ENCODE measurements at places on chromosomes 3 and 15.

DNA sequence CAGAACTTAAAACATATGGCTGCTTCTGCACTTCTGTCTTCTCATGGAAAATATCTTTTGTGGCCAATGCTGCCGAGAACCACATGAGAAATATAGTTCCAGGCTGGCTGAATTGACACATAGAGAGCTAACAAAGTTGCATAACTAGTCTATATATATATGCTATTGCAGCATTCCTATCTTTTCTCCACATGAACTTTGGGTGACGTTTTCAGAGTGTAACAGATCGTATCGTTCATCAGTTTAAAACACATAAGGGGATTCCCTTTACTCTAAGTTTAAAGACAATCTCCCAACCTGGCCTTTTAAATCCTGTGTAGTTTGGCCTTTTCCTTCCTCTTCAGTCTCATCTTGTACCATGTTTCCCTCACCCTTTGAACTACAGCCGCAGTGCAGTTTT, 394.2 kb upstream of the CBLB start:
- DNase-seq: no peak

DNA sequence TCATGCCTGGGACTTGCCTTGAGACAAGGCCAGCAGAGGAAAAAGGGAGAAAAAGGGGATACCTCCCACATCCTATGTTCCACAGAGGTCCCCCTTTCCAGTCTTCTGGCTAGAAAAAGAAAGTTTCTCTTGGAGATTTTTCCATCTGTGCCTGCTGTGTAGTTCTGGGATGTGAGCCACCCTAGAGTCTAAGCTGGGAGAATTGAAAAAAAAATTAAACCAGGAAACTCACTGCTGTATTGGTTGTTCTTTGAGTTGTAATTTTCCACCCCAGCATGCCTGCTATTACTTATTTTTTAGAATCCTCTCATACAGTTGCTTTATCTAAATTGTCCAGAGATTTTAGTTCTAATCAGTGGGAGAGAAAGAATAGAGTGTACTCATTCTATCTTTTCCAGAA, 68.4 kb downstream of the SV2B start:
- DNase-seq: no peak

GRCh38 chr3:71492974-71493771, 90.4 kb downstream of the FOXP1 start:
- no peak for DNase-seq

GRCh38 chr3:65674226-65674625, 364.5 kb downstream of the MAGI1 start:
- DNase-seq: no peak

DNA sequence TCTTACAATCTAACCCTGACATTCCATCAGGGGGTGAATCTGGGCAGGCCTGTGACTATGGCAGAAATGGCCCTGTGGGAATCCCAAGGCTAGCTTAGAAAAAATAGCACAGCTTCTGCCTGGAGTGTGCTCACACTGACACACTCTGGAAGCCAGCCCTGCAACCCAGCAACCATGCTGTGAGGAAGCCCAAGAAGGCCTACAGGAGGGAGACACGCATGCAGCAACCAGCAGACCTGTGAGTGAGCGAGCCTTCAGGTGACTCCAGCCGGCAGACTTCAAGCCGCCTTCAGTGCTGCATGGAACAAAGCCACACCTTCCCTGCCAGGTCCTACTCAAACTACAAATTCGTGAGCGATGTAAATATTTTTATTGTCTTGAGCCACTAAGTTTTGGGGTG, 26.1 kb downstream of the RAB6B start:
- no peak for DNase-seq

DNA sequence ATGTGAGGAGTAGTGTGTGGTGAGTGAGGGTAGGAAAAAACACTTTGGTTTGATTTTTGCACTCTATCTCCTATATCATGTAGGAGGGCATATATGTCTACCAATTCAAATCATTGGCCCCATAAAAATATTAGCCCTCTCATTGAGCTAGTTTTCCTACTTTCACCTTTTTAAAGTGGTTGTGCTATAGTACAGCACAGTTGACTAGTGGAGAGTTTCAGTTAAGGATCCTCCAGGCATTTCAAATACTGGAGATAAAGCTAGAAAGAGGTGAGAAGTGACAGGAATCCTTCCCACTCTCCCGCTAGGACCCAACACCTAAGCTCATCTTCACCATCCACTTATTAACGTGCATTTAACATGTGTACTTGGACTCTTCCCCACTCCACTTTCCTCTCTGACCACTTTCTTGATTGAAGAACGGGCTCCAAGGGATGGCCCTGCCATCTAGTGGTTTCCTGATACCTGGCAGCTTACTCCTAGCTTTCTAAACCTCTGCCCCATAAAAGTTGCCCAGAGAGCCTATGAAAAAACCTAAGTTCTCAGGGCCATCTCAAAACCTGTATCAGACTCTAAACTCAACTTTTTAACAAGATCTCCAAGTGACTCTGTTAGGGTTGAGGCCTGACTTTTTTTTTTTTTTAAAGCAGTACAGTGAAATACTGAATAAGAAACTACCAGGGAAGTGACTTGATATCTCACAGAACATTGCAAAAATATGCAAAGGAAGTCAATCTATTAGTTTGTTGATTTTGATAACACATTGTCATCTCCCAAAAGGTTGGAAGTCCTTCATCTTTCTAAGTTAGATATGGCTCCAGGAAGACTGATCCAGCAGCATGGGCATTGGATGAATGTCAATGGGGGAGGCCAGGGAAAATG, 17.9 kb downstream of the IL12A start:
- DNase-seq: no peak

- no peak for DNase-seq
Measured at GRCh38 chr3:110790631-110791030, 281.0 kb upstream of the NECTIN3 start.

- DNase-seq: no peak
Measured at GRCh38 chr15:39510001-39510701, 70.7 kb upstream of the THBS1 start.

- no peak for DNase-seq
Measured at GRCh38 chr15:80070840-80071239, 11.4 kb downstream of the ZFAND6 start.

- DNase-seq: no peak
Measured at GRCh38 chr3:61358364-61358763, 107.1 kb upstream of the FHIT start.

- no peak for DNase-seq
Measured at GRCh38 chr3:121896823-121897222, 2.6 kb downstream of the SLC15A2 start.

- DNase-seq: no peak
Measured at GRCh38 chr3:111303760-111304159, 232.1 kb downstream of the NECTIN3 start.

DNA sequence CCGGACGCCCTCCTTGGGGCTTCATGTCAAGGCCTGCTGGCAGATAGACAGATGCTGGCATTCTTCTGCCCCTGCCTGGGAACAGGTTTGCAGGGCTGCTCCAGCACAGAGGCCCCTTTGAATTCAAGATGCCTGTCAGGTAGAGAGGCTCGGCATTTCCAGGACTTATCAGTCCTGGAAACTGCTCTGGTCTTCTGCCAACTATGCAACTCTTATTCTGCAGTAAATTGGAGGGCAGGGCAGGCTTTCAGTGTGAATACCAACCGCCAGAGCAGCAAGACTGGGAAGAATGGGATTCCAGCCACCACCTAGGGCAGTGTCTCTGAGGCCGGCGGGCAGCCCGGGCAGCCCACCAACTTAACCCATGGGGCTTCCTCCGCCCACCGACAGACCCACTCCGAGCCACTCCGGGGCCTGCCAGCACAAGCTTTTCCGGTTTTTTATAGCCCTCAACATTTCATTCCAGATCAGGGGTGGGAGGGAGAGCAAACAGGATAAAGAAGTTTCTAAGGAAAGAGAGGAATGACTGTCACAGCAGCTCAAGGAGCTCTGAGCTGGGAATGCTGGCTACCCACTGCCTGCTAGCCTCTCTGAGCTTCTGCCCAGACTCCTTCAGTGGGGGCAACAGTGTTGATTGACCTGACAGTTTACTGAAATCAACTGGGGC, 140.9 kb downstream of the NTRK3 start:
- DNase-seq: no peak

GRCh38 chr3:142053835-142054234, 95.5 kb downstream of the TFDP2 start:
- no peak for DNase-seq

DNA sequence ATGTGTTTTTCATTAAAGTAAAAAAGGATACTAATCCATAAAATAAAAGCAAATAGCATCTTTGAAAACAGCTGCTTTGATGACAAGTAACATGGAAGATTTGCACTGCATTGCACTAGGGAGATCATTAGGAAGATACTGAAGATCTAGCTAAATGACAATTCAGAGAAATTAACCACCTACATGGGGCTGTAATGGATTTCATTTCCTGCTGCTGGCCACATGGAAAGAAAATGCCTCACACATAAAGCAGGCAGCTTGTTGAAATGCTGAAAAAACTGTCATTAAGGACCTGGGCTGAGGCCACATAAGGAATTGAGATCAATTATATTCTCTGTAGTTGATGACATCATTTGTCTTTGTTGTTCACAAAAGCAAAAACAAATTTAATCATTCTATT, 94.1 kb downstream of the PYDC2 start:
- DNase-seq: no peak

DNA sequence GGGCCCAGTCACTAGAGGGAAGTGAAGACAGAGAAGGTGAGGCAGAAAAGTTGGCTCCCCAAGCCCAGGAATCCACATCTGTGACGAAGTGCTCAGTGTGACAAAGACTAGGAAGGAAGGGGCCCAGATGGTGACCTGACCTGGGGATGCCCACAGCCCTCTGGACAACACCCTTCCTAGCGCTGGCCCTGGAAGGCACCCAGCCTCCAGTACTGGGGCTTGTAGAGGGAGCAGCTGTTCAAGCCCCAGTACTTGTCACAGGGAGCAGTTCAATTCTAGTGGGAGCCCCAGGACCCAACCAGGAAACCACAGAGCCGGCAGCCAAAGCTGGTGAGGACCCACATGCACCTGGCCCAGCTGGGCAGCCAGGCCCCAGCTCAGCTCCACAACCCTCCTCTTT, 190.8 kb downstream of the XXYLT1 start:
- no peak for DNase-seq

- no peak for DNase-seq
Measured at GRCh38 chr3:123618076-123618708, 33.3 kb upstream of the HACD2 start.

GRCh38 chr15:91113030-91113429, 13.0 kb downstream of the SV2B start:
- DNase-seq: no peak

- no peak for DNase-seq
Measured at GRCh38 chr15:85383470-85384148, 3.2 kb downstream of the AKAP13 start.

GRCh38 chr3:21059404-21059803, 691.6 kb downstream of the ZNF385D start:
- no peak for DNase-seq

DNA sequence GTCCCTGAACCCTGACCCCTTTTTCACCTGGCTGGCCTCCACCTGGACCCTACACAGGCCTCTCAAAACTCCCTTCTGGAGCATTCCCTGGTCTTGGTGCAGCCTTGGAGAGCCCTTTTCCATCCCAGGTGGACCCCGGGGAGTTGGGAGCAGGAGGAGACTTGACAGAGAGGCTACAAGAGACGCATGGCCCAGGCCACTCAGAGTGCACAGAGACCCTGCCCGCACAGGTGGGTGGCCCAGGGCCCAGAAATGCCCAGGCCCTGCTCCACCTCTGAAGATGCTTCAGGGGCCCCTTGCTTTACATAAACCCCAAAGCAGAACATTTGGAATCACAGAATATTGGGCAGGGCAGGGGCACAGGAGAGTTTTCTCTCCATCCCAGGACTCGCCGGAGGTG, 34.4 kb downstream of the CYP11A1 start:
- DNase-seq: no peak

DNA sequence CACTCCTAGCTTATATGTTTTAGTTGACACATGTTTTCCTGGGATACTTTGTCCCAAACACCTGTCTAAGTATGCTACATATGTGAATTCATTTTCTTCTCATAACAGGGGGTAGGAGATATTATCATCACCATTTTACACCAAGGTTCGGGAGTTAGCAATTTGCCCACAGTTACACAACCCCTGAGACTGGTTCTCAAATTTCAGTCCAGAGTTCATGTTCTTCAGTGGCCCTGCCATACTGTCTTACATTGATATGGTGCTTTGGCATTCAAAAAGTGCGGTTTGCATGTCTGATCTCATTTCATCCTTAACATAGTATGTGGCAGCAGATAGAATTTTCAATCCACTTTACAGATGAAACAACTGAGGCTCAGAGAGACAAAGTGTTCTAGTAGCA, 38.4 kb downstream of the ROBO2 start:
- DNase-seq: no peak

DNA sequence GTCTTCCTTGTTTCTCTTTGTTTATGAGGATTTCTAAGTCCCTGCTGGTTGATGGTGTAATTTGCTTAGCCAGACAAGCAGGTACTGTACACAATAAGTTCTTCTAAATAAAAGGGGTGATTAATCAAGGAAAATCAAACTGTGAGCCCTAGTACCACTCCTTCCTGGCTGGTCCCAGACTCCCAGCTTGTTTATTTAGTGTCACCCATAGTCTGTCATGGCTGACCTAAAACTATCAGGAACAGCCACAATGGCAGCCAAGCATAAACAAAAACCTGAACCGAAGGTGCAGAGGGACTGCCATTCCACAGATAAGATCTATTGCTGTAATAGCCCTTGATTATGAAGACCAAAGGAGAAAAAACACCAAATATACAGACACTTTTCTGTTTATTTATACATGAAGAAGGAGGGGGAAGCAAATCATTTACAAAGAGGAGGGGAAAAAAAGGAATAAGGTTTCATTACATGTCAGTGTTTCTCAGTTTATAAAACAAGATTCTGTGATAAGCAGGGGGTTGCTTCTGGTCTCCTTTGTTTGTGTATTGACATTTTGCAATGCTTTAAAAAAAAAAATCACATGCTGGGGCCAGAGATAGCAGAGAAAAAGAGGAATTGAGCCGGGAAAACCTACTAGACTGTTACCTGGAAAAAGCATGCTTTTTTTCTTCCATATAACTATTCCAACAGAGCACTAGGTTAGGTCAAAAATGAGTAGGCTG, 182.4 kb upstream of the DPH6 start:
- DNase-seq: no peak

DNA sequence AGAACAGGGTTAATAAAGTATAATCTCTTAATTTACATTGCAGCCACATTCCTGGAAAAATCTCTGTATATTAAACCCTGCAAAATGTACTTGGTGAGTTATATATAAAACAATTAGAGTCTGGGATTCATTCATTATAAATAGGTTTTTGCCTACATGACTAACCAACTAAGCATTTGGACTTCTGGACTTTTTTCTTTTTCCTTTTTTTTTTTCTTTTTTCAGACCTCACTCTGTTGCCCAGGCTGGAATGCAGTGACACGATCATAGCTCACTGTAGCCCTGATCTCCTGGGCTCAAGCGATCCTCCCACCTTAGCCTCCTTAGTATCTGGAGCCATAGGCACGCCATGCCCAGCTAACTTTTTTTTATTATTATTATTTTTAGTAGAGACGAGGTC, 4.5 kb downstream of the DNAJC13 start:
- no peak for DNase-seq

- DNase-seq: no peak
Measured at GRCh38 chr3:161964857-161965256, 468.2 kb downstream of the OTOL1 start.

Measured in stimulated activated CD8-positive, alpha-beta memory T cell treated with anti-CD3 and anti-CD28 coated beads, Interleukin-4, amount 100 ng/mL, for 48 hours (primary cell).